NCI-H526 treated with DMSO at 0.1 percent for 48 hours (cell line): ENCODE measurements at places on chromosomes 11 and 22.
A peak's percentile ranks its signal among the peaks of the same experiment; 100 is the strongest.

DNA sequence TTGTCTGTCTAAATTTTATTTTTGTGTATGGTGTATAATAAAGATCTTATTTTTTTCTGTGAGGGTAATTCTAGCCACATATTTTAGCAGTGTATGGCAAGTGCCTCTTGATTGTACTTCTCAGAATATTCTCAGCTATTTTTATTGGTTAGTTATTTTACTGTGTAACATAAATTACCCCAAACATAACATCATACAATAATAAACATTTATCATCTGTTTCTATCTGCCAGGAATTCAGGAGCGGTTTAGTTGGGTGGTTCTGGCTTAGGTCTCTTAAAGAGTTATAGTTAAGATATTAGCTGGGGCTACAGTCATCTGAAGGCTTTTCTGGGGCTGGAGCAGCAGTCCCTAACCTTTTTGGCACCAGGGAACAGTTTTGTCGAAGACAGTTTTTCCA is 47.8 kb downstream of the PPFIBP2 start:
- DNase-seq, result no peak

GRCh38 chr11:78510025-78510596 is 64.6 kb downstream of the NARS2 start:
- DNase-seq, result no peak

GRCh38 chr22:21624880-21625791 is 4.7 kb downstream of the YDJC start:
- no peak for DNase-seq

- DNase-seq, result no peak
These were observed 45.3 kb downstream of the EXT2 start for GRCh38 chr11:44140805-44141204.

DNA sequence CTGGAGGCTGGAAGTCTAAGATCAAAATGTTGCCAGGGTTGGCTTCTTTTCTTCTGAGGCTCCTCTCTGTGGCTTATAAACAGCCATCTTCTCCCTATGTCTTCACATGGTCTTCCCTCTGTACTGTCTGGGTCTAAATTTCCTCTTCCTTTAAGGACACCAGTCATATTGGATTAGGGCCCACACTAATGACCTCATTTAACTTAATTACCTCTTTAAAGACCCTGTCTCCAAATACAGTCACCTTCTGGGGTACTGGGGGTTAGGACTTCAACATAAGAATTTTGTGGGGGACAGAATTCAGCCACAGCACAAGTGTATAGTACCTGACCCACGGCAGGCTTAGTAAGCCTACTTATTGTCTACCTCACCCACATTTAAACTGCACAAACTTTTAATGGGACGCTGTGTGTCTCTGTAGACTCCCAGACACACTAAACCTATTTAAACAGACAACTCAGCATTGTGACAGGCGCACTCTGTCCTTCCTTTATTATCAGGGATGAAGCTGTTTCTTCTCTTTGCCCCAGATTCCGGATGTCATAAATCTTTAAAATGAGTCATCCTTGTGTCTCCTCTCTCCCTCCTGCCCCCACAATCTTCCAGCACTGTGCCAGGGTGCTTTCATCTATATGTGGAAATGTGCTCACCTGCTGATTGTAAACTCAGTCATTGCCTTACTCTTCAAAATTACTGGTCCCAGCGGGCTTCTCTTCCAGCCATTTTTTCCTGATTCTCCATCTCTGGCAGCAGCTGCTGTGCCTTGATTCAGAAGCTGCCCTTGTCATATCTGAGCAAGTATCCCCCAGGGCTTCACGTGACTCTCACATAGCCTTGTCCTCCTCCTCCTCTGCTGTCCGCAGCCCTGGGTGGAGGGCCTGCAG is 5.4 kb upstream of the MAPK8IP1 start:
- no peak for DNase-seq

- peak; percentile 27 for DNase-seq
These were observed 21.5 kb upstream of the TXNRD2 start for GRCh38 chr22:19962909-19963806.

DNA sequence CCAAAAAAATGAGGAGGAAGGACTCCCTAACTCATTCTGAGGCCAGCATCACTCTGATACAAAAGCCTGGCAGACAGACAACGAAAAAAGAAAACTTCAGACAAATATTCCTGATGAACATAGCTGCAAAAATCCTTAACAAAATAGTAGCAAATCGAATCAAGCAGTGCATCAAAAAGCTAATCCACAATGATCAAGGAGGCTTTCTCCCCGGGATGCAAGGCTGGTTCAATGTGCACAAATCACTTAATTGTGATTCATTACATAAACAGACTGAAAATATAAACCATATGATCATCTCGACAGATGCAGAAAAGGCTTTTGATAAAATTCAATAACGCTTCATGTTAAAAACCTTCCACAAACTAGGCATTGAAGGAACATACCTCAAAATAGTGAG is 16.4 kb downstream of the MTMR2 start:
- DNase-seq, result no peak

- peak; percentile 93 for DNase-seq
These were observed 87.1 kb upstream of the TMEM45B start for GRCh38 chr11:129728581-129728980.

DNA sequence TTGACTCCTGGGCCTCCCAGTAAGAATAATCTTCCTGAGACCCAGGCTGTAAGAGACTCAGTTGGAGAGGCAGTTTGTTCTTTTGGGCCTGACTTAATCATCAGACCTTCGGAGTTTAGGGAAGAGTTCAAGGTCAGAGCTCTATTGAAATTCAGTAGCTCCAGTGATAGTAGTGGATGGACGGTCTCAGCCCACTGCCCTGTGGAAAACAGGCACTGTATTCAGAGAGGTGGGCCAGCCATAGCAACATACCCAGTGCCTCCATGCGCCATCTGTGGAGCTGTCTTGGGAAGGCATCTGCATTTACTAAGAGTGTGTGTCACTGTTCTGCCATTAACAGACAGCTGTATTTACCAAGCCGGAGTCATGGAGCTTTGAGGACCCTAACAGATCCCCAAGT is 2.9 kb downstream of the SMARCB1 start:
- DNase-seq, result no peak

DNA sequence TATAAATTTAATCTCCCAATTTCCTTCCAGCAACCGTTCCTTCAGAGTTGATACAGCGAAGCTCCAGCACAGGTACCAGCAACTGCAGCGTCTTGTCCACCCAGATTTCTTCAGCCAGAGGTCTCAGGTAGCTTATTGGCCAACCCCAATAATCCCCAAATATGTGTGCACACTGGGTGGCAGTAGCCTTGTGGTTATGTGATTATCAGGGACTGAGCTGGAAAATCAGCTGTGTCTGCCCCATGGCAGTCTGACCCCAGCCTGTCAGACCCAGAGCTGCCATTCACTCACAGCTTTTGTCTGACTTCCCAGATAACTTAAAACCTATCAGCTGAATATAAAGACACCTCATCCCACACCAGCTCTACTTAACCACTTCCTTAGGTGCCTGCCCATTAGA is 2.0 kb downstream of the HSCB start:
- no peak for DNase-seq

GRCh38 chr11:70250876-70251658 is 19.4 kb upstream of the PPFIA1 start:
- no peak for DNase-seq

GRCh38 chr11:90288212-90288821 is 65.5 kb upstream of the CHORDC1 start:
- DNase-seq, result peak; percentile 52

GRCh38 chr11:119110439-119110838 is 3.3 kb downstream of the C2CD2L start:
- no peak for DNase-seq

DNA sequence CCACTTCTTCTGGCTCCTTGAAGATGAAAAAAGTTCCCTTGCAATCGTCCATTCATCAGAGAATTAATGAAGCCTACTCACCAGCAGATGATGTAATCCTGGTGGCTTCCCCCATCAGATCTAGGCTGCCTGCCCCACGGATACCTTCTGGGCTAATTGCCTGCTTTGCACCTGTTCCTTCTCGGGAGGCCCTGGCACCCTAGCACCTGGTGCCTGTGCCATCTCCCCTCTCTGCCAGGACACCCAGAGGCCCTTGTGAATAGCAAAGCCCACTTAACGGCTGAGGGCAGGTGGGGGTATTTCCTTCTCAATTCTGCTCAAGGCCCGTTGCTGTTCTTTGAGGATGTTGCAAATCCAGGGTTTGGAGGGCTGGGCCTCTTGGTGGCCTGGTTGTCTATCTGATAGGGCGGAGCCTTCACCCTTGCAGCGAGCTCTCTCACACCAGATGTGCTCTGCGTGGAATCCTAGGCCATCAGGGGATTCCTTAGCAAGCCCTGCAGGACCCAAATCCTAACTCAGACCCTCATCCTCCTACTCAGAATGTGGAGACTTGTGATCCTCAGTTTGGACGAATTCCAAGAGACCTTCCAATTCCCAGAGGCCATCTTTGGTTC is at the start of gene LMO2:
Gene LMO2, minus strand, starts transcription at position 363 of the 614 bp plus-strand sequence. CDS start 22,360 bp downstream, outside the sequence.
- DNase-seq, result peak; percentile 55

- DNase-seq, result no peak
These were observed 9.6 kb downstream of the BACE1-AS start for GRCh38 chr11:117300773-117301172.

GRCh38 chr11:62493801-62494200 is 52.8 kb downstream of the AHNAK start:
- no peak for DNase-seq

- DNase-seq, result no peak
These were observed 174.7 kb upstream of the B3GAT1 start for GRCh38 chr11:134586726-134587125.

GRCh38 chr11:118834427-118835028 is 43.6 kb upstream of the DDX6 start:
- no peak for DNase-seq

DNA sequence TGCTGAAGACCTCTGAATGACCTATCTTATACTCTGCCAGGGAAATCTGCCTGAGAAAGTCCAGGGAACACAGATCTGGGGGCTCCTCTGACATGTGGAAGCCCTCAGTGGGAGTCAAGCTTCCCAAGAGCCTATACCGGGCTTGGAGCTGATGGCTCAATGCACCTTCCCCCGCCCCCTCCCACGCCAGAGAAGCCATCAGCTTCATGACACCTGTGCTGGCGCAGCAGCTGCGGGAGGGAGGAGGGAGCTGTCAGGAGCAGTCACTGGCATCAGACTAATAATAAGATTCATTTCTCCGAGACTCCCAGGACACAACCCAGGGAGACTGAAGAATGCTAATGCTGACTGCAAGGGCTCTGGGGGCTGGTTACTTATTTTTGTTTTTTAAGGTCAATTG is 47.8 kb downstream of the SPATA19 start:
- no peak for DNase-seq

GRCh38 chr22:32644252-32645100 is 157.0 kb upstream of the TIMP3 start:
- no peak for DNase-seq

GRCh38 chr11:20293992-20294391 is 69.5 kb upstream of the HTATIP2 start:
- no peak for DNase-seq

DNA sequence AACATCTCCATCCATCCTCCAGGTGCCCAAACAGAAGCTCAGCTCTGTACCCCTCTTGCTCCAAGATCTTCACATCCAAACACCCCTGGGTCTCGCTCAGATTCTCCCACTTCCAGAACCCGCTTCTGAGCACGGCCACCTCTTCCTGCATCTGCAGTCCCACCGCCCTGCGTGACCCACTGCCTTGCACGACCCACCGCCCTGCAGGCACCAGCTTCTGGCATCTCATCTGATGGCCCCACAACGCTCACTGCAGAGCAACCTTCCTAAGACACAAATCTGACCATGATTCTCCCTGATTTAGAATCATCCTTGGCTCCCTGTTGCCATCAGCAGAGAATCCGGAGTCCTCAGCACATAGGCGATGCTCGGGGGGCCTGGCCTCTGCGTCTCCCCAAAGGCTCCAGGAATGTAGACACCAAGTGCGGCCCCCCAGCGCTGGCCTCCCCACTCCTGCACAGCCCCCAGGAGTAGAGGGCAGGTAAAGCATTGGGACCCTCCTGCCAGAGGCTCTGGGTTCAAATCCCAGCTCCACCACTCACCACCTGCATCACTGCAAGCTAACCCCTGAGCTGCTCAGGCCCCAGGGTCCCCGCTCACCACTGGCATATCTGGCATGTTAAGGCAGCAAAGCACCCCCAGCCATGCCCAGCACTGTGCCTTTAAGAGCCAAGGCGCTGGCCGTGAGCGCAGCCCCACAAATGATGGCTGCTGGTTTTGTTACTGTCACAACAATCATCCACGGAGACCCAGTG is 459.3 kb downstream of the BRD1 start:
- no peak for DNase-seq

GRCh38 chr22:36086170-36086490 is 57.5 kb upstream of the RBFOX2 start:
- no peak for DNase-seq

- DNase-seq, result no peak
These were observed 484.0 kb downstream of the NTM start for GRCh38 chr11:131854391-131854790.

GRCh38 chr11:73797457-73797856 is 9.8 kb downstream of the MRPL48 start:
- DNase-seq, result no peak

DNA sequence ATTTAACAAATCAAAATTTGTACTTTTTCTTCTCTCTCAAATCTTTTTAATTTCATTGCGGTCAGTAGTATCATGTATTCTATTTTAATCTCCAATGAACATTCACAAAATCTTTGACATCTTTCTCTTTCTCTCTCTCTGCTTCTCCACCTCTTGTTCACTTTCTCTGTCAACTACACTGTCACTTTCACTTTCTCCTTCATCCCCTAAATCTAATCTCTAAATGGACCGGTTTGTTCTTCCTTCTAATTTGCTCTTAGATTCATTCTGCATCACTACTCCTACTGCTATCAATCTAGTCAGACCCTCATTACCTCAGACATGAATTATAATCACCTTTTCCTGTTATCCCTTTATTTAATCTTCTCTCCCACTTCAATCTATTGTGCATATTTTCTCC is 18.6 kb downstream of the CCDC73 start:
- no peak for DNase-seq

DNA sequence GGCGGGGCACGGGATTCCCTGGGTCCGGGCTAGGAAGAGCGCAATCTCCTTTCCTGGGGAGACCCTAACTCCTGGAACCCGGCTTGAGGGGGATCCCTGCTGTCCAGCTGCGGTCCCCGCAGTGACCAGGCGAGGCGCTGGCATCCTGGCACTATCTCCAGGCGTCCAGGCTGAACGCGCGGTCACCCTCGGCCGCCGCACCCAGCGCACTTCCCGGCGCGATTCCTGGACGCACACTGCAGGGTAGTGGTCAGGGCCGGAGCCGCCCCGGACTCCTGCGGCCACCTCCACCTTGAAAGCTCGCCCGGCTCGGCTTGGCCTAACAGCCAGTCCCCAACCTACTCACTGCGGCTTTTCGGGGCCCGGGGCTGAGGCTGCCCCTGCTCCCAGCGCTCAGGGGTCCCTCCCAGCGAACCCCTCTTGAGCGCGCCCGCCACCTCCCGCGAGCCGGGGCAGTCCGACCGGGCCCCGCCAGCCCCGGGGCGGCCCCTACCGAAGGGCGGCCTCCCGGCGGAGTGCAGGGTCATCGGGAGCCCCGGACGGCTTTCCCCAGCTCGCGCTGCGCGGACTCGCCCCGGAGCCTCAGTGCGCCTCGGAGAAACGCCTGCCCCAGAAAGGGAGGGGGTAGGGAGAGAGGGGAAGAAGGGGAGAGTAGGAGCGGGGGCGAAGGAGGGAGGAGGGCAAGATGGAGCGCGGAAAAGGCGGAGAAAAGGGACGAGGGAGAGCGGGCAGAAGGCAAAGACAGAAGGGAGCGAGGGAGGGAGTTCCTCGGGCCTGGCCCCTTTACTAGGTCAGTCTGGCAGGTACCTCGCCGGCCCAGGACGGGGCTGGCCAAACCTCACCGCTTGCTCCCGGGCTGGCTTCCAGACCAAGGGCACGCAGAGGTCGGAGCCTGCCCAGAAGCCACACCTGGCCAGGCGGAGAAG is 1.0 kb downstream of the POU2AF3 start:
- peak; percentile 75 for DNase-seq

- no peak for DNase-seq
These were observed 33.0 kb upstream of the C11orf87 start for GRCh38 chr11:109388982-109389381.
